ENCODE measurements at places on chromosomes 5 and 9.

DNA sequence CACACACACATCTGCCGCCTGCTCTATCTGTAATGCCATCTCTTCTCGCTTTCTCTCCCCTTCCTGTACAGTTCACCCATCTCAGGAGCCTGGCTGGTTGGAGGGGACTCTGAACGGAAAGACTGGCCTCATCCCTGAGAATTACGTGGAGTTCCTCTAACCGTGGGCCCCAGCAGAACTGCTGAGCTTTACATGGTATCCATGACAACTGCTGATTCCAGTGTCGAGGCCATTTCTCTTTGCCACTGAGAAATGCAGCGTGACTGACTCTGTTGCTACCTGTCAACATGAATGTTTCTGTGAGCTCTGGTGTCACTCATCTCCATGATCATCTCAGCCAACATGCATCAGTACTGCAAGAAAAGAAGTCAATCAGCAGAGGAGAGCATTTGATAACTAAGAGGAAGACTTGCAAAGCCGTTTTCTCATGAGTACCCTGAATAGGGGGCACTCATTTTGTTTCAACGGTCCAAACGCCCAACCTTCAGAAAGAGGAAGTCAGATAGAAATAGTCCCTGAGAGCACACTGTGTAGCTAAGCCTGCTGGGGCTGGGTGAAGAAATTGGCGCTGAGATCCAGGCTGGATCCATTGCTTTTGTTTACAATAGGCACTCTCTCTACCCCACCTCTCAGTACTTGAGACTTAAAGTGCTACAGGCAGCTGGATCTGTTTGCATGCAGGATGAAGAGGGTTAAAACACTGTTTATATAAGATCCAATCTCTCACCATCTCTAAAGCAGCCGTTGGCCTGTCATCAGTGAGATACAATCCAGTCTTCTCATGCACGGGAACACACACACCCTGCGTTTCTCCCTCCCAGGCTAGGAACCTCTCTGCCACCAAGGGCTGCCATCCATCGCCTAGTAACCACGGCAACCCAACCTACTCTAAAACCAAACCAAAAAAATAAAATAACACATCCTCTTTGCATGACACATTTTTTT, 180.9 kb downstream of the NR3C1 start:
- peak; percentile 91 for ATAC-seq

DNA sequence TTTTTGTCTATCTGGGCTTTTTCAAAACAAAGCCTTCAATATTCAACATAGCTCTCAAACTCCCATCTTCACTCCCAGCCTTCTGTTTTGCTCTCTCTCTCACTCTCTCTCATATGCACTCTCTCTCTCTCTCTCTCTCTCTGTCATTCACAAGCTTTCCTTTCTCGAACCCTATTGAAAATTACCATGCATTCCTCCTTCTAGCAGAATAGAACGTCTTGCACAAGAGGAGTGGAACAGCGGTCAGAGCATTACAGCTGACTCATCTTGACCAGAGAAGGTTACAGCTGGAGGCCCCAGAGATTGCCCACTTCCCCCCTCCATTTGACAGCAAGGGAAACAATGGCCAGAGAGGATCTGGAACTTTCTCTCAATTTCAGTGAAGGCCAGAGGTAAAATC, 51.0 kb upstream of the LIFR start:
- ATAC-seq = no peak

- ATAC-seq = no peak
Observed at GRCh38 chr5:109486200-109486804, 76.5 kb upstream of the PJA2 start.

GRCh38 chr5:79936002-79936645, 54.9 kb downstream of the MTX3 start:
- ATAC-seq = no peak

DNA sequence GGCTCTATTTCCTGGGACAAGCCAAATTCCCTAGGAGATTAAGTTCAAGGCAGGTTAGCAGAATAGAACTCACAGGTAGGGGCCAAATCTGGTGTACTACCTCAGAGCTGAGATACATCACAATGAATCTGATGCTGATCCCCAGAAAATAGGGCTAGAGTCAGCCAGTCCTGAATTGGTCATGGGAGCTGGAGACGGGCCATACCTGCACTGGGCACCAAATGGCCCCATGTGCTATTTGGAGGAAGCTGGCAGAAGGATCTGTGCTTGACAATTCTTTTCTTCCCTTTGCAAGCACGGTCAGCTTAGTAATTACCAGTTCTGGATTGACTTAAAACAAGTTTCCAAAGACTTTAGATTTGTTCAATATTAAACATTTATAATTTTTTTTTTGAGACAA, 10.4 kb upstream of the GNAQ start:
- no peak for ATAC-seq

DNA sequence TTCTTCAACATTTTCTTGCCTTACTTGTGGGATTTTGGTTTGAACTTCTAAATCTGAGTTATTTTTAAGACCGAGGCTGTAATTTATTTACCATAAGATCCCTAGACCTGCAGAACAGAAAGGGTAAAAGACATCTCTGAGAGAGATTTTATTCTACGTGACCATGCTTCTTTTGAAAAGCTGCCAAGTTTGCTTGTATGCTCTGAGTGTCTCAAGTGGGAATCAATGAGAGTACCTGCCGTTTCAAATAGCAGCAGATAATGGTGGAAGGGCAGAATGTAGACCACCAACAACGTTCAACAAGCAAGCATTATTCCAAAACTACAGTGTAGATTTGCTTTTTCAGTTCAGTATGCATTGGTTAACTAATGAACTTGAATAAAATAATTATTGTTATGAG, 108.6 kb upstream of the MINAR2 start:
- no peak for ATAC-seq

DNA sequence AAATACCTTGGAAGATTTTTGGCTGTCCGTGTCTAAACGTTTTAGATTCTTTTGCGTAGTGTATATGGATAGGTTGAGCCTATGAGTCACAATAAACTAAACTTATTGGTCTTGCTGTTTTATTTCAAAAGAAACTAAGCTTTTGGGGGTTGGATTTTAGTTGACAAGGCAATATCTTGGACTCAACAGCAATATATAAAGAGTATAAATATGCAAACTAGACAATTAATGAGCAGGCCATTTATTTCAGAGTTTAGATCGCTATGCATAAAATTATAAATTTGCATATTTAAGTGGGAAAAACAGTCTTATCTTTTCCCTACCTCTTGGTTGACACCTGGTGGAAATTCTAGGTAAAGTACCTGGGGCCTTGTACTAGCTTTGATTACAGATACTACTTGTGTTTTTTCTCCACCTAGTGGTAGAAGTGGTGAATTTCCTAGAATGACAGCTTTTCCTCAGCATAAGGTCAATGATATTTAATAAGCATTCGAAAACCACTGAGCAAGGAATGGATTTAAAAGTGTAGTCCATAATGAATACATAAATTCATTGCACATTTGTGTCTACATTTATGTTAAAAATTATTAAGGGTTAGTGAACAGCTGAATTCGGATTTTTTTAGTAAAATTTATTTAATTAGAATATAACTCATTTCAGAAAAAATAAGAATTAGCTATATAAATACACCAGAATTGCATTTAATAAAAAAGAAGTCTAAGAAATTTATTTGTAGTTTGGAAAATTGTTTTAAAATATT, 1.7 kb upstream of the ARRDC3 start:
- ATAC-seq = no peak

DNA sequence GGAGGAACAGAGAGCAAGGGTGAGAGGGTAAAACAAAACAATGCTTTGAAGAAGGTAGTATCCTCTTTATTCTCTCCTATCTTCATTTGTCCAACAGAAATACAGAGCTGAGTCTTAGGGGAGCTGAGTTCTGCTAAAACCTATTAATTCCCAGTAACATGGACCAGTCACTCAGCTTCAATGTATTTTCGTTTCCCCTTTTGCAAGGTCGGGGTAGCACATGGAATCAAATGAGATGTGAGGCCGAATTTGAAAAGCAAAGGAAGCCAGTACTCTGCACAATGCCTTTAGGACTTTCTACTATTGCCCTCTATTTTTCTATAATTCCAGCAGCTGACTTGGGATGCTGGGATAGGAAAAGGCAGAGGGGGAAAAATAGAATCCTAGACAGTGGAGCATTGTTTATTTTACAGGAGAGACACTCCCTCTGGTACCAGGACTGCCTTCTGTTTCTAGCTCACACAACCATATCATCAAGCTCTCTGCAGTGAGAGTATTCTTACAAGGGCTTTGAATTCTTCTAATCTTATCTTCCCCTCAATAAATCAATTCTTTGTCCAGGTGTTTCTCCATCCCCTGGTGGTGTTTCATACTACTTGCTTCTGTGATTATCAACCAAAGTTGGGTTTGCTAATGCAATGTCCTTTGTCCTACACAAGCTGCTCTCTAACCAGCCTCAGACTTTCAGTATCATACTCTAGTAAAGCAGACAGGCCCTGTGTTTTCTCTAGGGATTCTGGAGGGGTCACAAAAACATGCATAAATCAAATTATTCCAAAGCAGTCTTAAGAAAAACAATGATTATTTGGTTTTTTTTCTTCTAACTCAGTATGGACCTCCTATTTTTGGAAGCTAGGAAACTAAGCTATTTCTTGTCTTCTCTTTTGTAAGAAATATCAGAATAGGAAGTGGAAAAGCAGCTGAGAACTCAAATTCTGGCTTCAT, 341.5 kb downstream of the OSTF1 start:
- no peak for ATAC-seq

GRCh38 chr5:160651692-160652645, 200.0 kb downstream of the ATP10B start:
- ATAC-seq = no peak

GRCh38 chr5:169861934-169862333, 118.4 kb downstream of the INSYN2B start:
- ATAC-seq = no peak

DNA sequence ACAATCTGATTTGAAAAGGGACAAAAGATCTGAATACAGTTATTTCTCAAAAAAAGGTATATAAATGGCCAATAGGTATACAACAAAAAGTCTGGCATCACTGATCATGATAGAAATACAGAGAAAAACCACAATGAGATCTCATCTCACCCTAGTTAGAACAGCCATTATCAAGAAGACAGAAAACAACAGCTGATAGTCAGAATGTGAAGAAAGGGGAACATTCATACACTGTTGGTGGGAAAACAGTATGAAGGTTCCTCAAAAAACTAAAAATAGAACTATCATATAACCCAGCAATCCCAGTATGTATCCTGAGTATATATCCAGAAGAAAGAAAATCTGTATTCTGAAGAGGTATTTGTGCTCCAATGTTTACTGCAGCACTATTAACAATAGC, 75.7 kb upstream of the OR2K2 start:
- ATAC-seq = no peak

DNA sequence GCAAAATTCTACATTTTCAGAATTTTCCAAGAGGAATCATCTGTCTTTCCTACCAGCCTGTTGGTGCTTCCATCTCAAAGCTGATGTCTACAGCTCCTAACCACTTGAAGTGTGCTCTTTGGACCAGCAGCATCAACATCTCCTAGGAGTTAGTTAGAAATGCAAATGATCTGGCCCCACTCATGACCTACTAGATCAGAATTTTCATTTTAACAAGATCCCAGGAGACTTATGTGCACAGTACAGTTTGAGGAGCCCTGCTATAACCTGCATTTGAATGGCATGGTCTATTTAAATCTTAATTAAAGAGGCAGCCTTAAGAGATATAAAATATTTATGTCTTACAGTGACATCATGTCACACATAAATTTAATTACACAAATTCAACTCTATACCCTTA, 33.8 kb downstream of the ITK start:
- peak; percentile 34 for ATAC-seq

- ATAC-seq = no peak
Observed at GRCh38 chr9:9574080-9574479, 1038.7 kb downstream of the PTPRD start.

DNA sequence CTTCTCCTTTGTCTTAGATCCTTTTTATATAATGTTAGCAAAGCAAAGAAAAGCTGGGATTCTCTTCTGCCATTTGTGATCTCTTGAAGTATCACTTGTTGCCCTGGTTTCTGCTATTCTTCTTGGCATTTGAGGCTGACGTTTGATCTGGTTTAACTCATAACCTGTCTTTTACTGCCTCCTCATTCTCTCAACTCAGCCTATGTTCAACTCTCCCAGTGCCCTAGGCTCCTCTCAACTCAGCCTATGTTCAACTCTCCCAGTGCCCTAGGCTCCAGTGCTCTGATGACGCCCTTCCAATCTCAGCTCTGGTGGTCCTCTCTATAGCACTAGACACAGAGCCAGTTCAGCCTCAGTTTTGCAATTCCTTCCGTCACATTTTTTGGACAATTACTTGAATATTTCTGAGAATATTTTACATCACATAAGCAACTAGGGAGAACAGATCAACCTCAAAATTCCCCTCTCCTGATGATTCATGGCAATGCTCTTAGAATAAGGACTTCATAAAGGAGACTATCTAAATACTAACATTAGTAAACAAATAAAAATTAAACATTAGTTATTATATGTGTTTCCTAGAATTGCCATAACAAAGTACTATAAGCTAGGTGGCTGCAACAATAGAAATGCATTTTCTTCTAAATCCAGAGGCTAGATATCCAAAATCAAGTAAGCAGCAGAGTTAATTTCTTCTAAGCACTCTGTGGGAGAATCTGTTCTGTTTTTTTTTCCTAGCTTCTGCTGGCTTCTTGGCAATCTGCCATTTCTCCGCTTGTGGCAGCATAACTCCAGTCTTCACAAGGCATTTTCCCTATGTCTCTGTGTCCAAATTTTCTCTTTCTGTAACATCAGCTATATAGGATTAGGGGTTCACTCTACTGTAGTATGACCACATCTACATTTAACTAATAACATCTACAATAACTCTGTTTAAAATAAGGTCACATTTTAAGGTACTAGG, 662.1 kb upstream of the FTMT start:
- ATAC-seq = no peak

DNA sequence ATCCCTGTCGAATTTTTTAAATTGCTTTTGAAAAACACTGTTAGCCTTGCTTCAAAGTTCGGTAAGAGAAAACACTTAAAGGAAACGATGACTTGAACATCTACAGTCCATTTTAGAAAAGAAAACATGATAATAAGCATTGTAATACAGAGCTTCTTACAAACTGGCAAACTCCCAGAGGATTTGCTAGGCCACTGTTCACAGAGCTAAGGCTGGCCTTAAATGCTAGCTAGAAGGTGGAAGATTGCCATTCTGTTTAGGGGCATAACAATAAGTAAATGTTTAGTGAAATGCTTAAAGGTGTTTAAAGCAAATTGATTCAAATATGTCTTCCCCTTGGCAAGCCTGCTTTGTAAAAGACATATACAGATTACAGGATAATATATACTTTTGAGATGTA, 169.6 kb downstream of the TLE4 start:
- no peak for ATAC-seq

GRCh38 chr5:75044406-75044805, 8.0 kb downstream of the GCNT4 start:
- ATAC-seq = peak; percentile 55

GRCh38 chr5:25489834-25490538, 845.2 kb upstream of the CDH10 start:
- ATAC-seq = no peak

Measured in stimulated activated memory B cell treated with anti-CD40 and anti-IgM and Interleukin-4, amounts not matched to agents 10 μg/mL and 1 μg/mL and 100 μg/mL, for 72 hours (primary cell).